ENCODE measurements at places on chromosomes 2 and 18.

GRCh38 chr2:216715402-216715974 is 20.1 kb upstream of the IGFBP5 start:
- no peak for DNase-seq

DNA sequence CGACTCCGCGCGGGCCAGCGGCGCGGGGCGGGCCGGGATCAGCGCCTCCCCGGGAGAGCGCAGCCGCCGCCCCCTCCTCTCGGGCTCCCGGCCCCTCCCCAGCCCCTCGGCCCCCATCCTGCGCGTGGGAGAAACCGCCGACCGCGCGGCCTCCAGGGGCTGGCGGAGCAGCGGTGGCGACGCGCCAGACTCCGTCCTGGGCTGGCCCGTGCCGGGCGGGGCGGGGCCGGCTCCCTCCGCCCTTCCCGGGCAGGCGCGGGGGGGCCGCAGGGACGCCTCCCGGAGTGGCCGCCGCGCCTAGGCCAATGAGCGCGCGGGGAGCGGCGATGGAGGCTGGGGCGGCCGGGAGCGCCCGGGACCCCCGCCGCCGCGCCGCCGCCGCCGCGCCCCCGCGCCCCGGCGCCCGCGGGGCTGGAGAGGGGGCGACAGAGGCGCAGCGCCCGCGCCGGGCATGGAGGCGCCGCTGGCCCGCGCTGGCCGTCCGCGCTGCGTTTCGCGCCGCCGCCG is 49.1 kb downstream of the KCNIP3 start:
- DNase-seq: no peak

DNA sequence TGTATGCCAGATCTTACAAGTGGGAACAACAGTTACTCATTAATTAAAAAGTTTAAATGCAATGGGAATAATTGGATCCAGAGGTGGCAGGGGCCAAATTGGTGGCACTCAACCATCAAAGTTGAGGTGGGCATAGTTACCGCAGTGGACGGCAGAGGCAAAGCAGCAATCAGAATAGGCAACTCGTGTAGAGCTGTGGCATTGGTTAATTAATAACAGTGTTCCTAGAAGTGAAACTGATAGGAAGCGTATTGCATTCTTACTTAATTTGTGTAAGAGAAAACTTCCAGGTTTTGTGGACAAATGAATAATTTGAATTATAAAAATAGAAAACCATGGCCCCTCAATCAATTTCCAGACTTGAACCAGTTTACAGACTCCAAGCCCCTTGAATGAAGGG is 1068.2 kb upstream of the ACVR2A start:
- DNase-seq: no peak

- DNase-seq: no peak
Observed at GRCh38 chr2:42795841-42796301, 3.5 kb upstream of the HAAO start.

- no peak for DNase-seq
Observed at GRCh38 chr2:137262594-137262993, 497.2 kb downstream of the THSD7B start.

GRCh38 chr2:42139101-42139500 is 30.1 kb upstream of the EML4 start:
- no peak for DNase-seq

DNA sequence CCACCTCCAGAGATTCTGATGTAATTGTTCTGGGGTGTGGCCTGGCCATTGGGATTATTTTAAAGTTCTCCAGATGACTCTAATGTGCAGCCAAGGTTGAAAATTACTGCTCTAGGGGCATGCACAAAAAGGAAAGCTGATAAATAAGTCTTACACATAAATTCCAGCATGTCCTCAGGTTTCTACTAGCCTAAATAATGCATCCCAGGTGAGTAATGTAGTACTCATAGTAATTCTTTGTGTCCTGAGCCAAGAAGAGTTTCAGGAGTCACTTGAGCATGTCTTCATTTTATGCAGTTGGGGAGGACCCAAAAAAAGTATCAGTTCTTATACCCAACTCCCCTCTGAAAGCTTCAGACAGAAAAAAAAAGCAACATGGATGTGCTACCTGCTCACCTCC is 130.1 kb upstream of the SP5 start:
- no peak for DNase-seq

DNA sequence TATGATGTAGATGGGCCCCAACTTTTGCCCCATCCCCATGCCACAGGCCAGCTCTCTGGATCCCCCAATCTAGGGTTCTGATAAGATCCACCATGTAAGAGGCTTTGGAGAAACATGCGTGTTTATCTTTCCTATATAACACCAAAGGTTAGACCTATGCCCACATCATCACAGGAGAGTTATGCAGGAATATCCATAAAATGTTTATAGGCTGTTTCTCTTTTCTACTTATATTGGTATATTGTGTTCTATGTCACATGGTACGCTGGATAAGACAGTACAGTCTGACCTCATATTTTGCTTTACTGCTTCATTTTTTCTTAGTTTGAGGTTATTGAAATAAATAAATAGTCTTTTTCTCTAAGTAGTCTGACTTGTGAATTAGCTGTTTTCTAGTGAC is 1013.9 kb upstream of the GYPC start:
- DNase-seq: no peak

- peak; percentile 27 for DNase-seq
Observed at GRCh38 chr18:55337908-55338521, 250.0 kb downstream of the TCF4 start.

- DNase-seq: no peak
Observed at GRCh38 chr2:1997409-1997808, 253.1 kb upstream of the PXDN start.

- no peak for DNase-seq
Observed at GRCh38 chr2:129087133-129087813, 768.6 kb upstream of the HS6ST1 start.

DNA sequence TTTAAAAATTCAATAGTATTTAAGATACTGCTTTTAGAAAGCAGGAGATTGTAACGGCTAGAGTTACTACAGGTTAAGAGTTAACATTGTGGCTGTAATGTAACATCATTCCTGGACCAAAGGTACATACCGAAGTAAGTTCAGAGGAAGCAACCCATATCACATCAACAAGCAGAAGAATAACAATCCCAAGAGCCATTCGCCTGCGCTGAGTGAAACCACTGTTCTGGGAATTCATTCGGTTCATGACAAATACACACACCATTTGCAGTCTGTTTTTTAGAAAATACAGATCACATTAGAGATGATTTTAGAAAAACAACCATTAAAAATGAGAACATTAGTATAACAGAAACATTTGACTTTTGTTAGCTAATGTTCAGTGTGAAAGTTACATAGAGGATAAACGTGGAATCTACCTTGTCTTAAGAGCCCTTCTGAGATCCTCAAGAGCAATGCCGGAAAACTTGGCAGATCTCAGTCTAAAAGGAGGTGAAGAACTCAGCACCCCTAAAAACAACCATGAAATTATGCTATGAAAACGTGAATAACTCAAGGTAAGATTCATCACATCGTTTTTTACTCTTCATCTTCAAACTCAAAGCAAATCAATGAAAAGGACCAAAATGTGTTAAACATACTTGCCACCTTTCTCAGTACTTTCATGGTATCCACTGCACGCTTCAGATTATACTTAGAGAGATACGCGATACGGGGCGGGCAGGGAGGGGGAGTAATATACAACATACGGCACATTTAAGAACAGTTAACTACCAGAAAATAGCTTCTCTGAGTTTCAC is 1.2 kb downstream of the SLC35F5 start:
- DNase-seq: no peak

DNA sequence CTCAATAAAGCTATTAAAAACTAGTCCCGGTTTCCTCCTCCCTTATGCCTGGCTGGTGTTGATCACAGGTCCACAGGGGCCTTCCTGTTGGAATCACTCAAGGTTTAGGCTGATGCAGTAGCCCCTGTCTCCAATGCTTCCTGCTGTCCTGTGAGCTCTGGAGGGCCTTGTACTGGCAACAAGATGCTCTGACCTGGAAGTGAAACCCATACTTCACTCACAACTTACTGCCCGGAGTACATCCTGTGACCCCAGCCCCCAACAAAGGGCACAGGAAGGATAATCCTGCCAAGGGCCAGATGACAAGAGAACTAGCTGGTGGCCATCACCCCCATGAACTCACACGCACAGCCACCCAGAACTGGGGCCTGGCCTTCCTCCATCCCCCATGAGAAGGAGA is 50.3 kb downstream of the ZBTB7C start:
- no peak for DNase-seq

DNA sequence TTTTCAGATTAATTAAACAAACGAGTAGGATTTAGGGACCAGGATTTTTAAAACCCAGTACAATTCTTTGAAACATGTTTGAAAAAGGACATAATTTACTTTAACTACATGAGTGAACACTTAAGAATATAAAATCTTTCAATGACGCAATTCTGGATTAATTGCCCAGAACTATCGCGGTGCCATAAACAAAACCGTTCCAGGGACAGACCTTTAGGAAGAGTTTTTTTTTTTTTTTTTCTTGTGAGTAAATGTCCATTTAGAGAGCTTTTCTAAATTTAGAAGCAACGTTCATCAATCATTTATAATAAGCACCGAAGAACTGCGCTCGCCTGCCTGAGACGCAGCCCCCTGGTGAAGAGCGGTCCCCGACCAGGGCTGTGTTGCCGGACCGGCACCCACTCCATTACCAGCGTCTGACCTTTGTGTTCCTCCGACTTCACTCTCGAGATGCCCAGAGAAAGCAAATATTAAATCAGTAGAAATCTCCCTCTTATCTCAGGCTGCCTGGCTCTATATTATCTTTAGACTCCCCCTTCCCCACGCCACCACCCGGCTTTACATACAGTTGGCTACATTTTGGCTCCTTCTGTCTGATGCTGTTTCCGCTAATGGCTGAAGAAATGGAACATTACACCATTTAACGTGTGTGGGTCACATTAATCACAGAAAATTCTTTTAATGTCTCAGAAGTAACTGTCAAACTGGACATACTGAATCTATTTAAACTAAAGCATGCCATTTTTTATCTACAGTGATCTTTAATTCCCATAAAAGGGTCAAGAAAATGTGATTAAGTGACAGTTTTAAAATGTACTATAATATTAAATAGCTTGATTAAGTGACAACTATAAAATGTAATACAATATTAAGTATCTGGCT is 364.0 kb upstream of the MEIS1 start:
- no peak for DNase-seq

DNA sequence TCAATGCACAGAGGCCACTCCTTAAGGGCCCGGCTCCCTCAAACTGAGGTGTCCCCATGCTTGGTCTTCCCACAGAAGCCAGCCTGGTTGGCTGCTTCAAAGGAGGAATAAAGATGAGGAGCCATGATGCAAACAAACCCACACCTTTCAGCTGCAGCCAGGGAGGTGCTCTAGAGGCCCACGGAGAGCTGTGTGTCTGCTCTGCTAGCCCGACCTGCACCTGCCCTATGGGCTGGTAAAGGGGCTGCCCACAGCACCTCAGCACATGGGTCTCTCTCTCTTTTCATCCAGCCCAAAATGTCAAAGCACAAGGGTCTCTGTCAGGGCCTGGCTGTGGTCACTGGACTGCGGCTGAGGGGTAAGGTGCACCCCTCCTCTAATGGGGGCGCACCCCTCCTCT is 132.1 kb downstream of the MSH2 start:
- DNase-seq: no peak

- DNase-seq: no peak
Observed at GRCh38 chr2:65309699-65310098, 82.1 kb downstream of the ACTR2 start.

DNA sequence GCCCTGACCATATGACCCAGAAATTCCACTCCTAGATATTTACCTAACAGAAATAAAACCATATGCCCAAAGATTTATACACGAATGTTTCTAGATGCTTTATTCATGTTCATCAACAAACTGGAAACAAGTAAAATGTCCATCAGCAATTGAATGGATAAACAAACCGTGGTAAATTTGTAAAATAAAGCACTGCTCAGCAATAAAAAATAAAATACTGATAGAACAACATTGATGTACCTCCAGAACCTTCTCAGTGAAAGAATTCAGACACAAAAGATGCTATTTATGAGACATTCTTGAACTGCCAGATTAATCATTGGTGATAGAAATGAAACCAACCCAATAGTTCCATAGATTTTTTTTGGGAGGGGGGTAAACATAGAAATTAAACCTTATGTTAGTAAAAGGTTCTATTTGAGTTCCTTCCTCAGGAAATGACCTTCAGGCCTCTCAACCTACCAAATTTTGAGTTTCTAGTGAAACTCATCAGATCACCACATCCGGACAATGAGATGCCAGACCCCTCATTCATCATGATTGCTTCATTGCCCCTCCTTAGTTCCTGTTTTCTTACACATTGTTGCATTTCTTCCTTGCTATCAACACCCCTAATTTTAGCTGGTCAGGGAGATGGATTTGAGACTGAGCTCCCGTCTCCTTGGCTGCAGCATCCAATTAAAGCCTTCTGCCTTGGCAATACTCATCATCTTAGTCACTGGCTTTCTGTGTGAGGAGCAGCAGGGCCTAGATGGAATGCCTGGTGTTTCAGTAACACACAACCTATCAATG is 203.5 kb downstream of the LPIN1 start:
- DNase-seq: no peak

DNA sequence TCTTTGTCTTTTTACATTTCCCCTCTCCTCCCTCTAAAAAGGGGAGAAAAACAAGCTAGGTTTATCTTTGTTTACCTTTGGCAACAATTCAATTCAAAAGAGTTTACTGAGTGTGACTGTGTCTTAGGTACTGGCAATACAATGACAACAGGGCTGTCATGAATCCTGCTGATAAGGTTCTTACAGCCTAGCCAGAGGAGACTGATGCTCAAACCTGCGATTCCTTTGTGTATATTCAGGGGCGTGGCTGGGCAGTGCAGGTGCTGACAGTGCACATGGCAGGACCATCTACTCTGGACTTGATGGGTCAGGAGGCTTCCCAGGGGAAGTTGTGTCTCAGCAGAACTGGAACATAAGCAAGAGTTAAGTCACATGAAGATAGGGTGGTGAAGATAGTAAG is 23.2 kb upstream of the TTN start:
- DNase-seq: no peak

- DNase-seq: no peak
Observed at GRCh38 chr2:172225786-172226185, 123.1 kb upstream of the DLX2 start.

GRCh38 chr2:173171924-173172643 is 96.4 kb downstream of the MAP3K20 start:
- no peak for DNase-seq

DNA sequence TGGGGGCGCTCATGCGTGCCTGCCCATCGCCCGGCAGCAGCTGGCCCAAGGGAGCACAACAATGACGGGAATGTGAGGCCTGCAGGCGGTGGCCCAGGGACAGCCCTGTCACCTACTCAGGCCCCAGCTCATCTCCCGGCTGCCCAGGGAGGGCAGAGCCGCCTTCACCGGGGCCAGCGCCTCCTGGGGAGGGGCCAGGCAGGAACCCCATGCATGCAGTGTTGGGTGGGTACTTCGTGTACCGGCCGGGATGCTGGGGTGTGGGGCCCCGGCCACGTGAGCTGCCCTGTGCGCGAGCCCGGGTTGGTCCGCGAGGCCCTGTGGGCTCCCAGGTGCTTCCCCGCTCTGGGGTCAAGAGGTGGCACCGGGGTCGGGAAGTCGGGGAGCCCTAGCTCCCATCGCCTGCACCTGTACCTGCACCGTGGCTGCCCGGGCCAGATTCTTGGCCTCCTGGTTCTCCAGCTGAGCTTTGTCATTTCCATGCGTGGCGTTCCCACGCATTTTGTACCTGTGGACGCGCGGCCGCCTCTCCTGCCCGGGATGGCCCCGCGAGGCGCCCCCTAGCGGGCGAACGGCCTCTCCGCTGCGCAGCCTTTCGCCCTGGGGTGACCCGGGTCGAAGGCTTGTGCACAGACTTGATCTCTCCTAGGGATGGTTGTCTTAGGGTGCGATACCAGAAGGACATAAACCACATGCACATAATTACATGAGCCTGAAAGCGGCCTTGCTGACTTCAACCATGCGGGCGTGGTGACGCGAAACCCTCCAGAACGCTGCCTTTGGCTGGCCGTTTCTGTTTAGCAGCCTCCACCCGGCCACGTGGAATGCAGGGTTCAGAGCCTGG is 950 bp downstream of the KLHL30 start:
- DNase-seq: no peak
